Activated effector memory CD4-positive, alpha-beta T cell treated with anti-CD3 and anti-CD28 coated beads, Interleukin-2, amount 50 U/mL, for 16 hours (primary cell): ENCODE measurements at places on chromosomes 1 and 21.

GRCh38 chr1:228510803-228511413, 23.7 kb downstream of the RNF187 start:
- no peak for DNase-seq

- DNase-seq = no peak
Measured at GRCh38 chr1:57599236-57599994, 175.6 kb upstream of the DAB1 start.

- no peak for DNase-seq
Measured at GRCh38 chr1:150576794-150577556, 2.4 kb downstream of the MCL1 start.

GRCh38 chr1:213693864-213694263, 293.9 kb upstream of the PROX1 start:
- no peak for DNase-seq

DNA sequence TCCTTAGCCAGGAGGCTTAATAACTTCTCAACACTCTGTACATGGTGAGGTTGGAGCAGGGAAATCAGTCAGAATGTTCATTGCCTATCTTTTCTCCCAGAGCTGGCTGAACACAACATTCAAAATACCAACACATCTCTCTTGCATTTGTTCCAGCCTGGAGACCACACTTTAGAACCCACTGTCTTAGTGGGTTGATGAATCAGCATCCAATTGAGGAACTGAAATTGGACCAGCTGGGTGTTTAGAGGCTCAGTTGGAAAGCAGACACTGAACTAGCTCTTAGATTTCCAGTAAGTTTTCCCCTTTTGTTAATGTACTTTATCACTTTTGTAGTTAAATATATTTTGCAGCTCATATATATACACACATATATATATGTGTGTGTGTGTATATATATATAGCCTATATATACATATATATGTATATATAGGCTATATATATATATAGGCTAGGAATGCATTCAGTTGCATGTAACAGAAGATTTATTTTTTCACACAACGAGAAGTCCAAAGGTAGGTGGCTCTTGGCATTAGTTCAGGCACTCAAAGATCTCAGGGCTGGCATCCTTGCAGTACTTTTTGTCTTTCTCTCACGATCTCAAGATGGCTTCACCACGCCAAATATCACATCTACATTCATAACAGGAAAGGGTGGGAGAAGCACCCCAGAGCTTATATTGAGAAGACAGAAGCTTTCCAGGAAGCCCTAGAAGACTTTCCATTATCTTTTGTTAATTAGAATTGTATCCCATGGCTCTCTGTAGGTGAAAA, 35.0 kb upstream of the HUNK start:
- no peak for DNase-seq

DNA sequence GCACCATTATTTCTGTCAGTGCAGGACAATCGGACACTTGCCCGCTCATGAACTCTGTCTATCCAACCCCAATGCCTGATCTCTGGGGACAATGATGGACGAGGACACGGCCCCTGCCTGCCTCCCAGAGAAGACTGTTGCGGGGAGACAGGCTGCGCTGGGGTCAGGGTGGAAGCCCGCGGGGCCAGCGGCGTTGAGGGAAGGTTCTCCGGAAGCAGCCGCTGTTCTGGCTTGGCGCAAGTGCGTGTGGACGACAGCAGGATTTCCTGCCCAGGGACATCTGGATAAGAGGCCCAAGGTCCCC, 18.8 kb downstream of the RHBG start:
- DNase-seq = no peak

DNA sequence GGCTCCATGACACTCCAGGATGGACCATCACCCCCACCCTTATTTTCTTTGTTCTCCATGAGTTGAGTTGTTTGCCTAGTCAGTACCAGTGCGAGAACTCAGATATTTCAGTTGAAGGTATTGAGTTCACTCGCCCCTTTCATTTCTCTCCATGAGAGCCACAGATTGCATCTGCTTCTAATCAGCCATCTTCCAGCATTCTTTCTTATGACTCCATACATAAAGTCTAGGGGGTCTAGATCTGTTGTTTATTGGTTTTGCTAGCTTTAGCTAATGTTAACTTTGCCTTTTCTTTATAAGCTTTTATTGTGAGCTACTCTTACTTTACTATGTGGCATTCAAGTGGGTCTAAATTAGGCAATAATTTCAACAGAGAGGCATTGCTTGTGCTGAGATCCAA, 71.6 kb upstream of the PDC start:
- DNase-seq = no peak

GRCh38 chr1:155128755-155129473, 1.2 kb downstream of the EFNA1 start:
- no peak for DNase-seq

DNA sequence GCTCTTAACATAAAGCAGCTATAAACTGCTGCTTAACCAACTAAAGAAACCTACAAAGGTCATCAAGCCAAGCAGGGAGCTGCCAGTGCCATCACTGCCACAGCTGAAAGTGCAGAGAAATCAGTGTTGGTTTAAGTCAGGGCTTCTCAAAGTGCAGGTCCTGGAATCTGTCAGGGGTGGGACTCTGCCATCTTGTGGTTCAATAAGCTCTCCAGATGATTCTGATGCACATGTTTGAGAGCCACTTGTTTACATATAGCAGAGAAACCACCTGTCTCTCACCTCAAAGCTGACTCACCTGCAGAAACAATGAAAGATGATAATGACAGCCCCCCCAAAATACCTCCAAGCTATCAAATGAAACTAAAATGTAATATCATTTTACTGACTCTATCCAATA, 49.3 kb downstream of the SH3GLB1 start:
- no peak for DNase-seq

DNA sequence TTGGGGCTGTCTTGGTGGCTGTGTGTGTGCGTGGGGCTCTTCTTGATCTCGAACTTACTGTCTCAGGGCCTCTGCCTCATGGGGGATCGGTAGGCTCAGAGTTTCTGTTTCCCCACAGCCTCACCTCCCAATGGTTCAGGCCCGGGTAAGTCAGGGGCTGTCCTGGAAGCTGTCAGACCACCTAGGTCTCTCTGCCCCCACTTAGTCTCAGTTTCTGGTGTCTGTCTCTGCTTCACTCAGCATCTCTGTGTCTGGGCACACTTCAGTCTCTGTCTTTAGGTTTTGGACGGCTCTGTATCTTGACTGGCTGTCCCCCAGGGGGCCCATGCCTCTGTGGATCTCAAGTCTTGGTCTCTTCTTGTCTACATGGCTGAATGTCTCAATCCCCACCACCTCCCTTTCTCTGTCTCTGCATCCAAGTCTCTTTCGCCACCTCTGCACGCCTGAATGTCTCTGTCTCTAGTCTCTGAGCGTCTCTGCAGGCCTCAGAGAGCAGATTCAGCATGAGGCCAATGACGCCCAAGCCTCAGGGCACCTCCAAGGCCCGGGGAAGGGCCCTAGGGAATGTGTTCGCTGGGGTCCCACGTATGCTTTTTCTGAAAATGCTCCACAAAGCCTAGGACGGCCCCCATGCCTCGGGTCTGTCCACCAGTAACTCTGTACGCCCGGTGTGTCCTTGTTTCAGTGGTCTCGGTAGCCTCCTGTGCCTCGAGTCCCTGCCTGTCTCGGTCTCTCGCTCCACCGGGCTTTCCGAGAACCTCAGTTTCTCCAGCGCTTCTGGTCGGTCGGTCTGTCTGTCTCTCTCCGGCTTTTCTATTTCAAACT, 818 bp downstream of the FHL3 start:
- DNase-seq = no peak

DNA sequence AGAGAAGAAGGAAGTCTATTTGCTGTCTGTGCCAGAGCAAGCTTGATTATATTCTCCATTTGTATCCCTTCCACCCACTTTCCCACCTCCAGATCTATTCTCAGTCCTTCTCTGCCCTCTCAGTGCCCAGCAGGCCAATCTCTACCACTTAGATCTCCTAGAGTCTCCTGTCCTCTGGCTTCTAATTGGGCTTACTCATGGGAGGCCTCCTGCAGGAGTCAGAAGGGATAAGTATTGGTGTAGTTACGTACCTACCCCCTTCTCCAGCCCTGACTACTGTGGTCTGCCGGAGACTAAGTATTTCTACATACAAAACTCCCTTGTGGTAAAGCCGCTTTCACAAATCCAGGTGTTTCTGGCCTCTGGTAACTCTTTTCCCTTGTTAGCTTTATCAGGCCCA, 221.2 kb downstream of the PTGER3 start:
- no peak for DNase-seq

DNA sequence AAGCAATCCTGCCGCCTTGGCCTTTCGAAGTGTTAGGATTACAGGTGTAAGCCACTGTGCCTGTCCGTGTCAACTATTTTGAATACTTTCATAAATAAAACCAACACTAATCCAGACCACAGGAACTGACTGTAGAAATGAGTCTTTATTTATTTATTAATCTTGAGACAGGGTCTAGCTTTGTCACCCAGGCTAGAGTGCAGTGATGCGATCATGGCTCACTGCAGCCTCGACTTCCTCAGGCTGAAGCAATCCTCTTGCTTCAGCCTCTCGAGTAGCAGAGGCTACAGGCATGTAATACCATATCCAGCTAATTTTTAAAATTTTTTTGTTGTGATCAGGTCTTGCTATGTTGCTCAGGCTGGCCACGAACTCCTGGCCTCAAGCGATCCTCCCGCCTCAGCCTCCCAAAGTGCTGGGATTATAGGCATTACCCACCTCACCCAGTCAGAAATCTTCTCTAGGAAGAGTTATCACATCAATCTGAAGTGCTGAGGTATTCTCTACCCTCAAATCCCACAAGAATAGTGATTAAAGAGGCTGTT, 21.7 kb upstream of the CPLANE2 start:
- DNase-seq = no peak

GRCh38 chr21:45163413-45164123, 89.2 kb downstream of the ADARB1 start:
- no peak for DNase-seq

GRCh38 chr1:8441426-8441825, 123.5 kb downstream of the SLC45A1 start:
- DNase-seq = no peak

GRCh38 chr1:221804303-221804702, 62.4 kb upstream of the DUSP10 start:
- DNase-seq = no peak

DNA sequence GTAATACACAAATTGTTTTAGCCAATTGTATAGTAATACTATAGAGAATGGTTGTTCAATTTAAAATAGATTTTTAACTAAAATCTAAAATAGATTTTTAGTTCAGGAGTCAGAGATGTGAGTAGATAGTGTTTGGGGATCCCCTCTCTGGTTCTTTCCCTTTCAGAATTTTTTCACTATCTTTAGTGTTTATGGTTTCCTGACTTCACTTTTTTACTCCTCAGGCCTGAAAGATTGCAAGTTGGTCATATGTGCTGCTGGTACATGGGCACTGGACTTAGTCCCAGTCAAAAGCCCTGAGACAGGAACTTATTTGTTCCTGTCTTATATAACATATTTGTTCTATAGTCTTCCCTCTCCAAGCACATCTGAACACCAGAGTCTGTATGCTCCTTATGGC, 96.8 kb upstream of the ATP1B1 start:
- DNase-seq = no peak

DNA sequence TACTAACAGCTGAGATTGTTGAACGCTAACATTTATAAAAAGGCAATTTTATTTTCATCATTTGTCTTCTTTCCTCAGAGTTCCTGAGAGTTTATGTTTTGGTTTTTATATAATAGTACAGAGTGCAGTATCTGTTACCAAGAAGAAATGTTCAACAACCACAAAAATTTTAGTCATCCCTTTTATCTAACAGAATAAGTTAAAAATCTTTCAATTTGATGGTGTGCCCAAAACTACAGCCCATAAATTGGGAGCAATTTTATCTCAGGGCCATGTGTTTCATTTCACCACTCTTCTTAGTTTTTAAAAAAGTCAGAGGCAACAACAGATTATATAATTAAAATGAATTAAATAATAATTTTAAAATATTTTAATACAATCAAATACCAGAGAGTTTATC, 37.1 kb downstream of the NEXN start:
- DNase-seq = no peak

DNA sequence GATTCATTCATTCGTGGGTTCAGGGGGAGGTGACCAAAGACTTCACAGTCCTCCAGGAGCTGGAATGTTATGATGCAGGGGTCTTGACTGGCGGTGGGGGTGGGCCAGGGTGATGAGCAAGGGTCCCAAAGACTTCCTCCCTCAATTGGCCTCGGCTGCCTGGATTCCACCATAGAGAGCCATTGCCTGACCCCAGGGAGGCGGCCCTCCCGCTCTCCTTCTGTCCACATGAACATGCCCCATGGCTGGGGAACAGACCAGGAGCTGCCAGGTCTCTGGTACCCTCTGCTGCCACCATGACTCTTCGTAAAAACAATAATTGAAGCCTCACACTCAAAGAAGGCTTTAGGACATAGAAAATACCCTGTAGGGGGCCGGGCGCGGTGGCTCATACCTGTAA, 102.5 kb upstream of the CASZ1 start:
- DNase-seq = no peak

DNA sequence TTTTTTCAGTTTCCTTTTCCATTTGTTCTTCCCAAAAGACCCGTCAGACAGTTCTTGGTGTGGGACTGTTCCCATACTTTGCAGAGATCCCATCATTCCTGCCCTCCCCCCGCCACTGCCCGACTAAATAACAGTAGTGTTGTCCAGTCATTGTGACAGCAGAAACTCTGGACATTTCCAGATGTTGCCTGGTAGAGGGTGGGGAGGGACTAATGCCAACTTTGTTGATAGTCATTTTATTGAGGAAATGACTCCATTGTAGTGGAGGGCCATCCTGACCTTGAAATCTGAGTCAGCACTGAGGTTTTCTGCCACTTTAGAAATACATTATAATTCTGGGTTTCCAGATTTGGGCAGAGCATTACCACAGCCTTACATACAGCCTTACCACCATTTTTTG, 85.4 kb downstream of the CEP350 start:
- no peak for DNase-seq

GRCh38 chr1:209720326-209720725, 15.7 kb downstream of the HSD11B1 start:
- no peak for DNase-seq

DNA sequence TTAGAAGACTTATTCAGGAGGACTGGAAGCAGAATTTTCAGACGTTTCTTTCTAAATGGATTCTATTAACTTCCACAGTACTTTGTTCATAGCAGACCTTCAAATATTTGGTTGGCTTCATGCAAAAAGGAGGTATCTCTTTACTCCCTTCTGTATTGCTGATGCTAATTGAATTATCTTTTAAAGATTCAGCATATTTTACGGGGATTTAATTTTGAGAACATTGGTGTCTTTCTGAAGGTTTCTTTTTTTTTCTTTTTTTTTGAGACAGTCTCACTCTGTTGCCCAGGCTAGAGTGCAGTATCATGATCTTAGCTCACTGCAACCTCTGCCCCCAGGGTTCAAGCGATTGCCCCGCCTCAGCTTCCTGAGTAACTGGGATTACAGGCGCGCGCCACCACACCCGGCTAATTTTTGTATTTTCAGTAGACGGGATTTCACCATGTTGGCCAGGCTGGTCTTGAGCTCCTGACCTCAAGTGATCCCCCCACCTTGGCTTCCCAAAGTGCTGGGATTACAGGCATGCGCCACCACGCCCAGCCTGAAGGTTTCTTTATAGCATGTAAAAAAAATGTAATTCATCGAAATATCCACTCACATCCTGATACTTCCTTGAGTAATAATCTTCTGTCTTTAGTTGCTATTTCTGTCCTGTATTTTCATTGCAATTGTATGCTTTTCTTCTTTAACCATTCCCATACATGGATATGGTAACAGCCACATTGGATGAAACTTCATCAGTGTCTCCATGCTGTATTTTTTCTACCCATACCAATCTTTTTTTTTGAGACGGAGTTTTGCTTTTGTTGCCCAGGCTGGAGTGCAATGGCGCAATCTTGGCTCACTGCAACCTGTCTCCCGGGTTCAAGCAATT, 14.5 kb downstream of the CNST start:
- no peak for DNase-seq
